ENCODE measurements at places on chromosomes 2 and 18. TPM values are rescaled to one million over a fixed set of nuclear protein-coding genes. Genes with fewer than 3 reads are reported as not detected.

Gene TOGARAM2
- total RNA-seq: 24.5 TPM

DNA sequence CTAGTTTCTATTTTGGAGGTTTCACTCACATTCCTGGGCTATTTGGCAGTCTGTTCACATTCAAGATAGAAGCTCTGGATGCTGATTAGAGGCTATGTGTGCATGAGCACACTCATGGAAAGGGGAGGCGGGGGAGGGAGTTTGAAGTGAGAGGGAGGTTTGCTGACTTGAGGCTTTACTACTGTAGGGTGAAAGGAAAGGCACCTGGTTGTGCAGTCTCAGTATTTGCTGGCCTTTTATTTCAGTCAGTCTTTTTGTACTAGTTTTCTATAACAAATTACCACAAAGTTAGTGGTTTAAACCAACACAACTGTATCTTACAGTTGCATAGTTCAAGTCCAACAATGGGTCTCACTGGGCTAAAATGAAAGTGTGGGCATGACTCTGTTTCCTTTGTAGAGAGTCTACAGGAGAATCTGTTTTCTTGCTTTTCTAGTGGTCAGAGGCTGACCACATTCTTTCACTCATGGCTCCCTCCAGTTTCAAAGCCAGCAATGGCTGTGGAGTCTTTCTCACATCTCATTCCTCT, 47.7 kb upstream of the NR4A2 start:
- no peak for DNase-seq

Gene AGXT
- not detected for total RNA-seq

DNA sequence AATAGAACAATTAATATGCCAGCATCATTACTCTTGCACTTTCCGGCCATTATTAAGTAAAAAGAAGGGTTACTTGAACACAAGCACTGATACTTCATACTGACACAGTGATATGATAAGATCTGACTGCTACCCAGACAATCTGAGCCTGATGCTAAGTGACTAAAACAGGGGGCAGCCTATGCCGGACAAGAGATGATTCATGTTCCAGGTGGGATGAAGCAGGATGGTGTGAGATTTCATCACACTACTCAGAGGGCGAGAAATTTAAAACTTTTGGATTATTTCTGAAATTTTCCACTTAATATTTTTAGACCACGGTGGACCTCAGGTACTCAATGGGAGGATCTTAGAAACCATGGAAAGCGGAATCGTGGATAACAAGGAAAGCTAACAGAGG, 61.7 kb downstream of the LIPG start:
- DNase-seq: no peak

Gene BOLL
- total RNA-seq: not detected
